NCI-H187 (cell line): ENCODE measurements at places on chromosomes 5 and 9.

GRCh38 chr9:90966480-90967144 is 165.0 kb downstream of the SYK start:
- DNase-seq, result no peak

DNA sequence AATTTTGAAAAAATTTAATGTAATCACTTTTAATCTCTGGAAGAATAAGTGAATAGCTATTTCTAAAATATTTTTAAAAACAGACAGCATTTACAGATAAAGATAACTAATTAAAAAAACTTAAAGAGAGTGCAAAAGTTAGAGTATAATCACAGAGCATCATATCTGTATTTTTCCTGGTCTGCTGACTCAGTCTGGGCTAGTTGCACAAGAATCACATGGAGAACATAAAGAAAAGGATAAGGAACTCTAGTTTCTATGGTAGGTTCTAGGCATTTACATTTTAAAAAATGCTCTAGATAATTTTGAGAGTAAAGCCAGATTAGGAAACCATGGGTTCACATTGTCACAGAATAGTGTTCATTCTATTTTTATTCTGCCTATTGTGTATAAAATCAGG is 347.4 kb downstream of the PSAT1 start:
- no peak for DNase-seq

- DNase-seq, result no peak
Measured at GRCh38 chr9:114183006-114183405, 27.7 kb downstream of the COL27A1 start.

- no peak for DNase-seq
Measured at GRCh38 chr5:32791536-32792243, 80.6 kb downstream of the NPR3 start.

GRCh38 chr9:91334053-91334452 is 27.7 kb downstream of the AUH start:
- no peak for DNase-seq

- DNase-seq, result no peak
Measured at GRCh38 chr9:93262537-93263310, 78.8 kb downstream of the WNK2 start.

- peak; percentile 42 for DNase-seq
Measured at GRCh38 chr9:137034709-137035506, 3.0 kb upstream of the FUT7 start.

GRCh38 chr5:13403351-13403750 is 541.1 kb downstream of the DNAH5 start:
- no peak for DNase-seq

- DNase-seq, result no peak
Measured at GRCh38 chr5:76180814-76181805, 97.9 kb downstream of the SV2C start.

GRCh38 chr9:107895501-107896001 is 406.0 kb upstream of the KLF4 start:
- no peak for DNase-seq

DNA sequence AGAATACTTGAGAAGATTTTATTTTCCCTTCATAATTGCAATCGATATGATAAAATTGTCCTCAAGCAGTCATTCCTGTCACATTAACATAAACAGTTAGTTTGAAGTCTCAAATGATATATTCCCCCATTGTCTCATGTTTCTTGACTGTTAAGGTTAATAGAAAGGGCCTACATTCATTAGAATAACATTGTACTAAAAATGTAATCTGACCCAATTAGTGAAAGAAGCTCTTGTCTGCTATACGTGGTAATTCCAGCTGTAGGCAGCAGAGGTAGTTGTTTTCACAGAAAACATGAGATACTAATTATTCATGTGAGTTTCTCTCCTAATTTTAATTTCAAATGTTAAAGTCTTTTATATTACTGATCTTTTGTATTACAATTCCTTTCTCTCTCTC is 25.9 kb upstream of the AP3B1 start:
- DNase-seq, result no peak

DNA sequence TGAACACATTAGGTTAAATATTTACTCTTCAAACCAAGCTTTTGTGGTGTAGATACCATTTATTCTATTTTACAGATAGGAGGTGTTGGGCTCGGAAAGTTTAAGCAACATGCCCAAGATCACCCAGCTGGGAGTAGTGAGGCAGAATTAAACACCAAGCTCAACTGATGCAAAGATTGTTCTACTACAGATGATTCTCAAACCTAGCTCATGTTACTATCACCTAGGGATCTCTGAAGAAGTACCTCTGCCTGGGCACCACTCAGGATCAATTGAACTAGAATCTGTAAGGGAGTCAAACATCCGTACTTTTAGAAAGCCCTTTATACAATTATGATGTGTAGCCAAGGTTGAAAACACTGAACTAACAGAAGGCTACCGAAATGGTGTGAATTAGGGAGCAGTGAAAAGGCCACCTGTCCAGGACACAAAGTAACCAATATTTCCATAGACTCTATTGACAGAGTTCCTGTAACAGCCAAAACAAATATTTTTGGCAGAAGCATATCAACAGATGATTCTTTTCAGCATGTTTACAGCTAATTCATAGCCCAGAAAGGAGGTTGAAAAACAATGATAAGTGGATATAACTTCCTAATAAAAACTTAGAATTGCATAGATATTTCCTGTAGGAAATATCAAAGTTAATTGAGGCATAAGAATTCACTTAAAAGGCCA is 158.5 kb upstream of the PTGER4 start:
- DNase-seq, result no peak

- no peak for DNase-seq
Measured at GRCh38 chr9:35476596-35476995, 13.3 kb upstream of the RUSC2 start.

GRCh38 chr9:6665628-6666027 is 20.1 kb upstream of the GLDC start:
- no peak for DNase-seq

DNA sequence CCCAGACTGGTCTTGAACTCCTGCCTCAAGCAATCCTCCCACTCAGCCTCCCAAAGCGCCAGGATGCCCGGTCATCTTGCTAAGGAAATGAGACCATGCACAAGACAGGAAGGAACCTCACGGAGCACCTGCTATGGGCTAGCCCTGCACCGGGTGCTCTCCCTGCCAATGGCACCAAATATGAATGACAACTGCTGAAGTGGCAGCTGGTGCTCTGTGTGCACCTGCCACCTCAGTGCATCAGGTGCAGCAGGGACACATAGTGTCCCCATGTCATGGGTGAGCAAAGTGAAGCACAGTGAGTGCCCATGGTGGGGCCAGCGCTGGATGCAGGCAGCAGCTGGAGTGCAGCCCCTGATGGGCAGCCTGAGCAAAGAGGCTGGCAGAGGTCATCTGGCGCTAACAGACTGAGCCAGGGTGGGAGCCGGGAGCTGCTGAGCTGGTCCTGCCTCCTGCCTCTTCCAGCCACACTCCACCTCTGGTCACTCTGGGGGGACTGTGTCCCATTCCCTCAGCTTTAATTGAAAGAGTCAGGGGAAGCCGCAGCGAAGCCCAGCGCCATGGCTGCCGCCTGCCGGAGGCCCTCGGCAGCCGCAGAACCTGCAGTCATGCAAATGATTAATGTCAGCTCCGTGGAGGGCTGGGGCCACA is 46.4 kb downstream of the BARX1 start:
- DNase-seq, result peak; percentile 25

DNA sequence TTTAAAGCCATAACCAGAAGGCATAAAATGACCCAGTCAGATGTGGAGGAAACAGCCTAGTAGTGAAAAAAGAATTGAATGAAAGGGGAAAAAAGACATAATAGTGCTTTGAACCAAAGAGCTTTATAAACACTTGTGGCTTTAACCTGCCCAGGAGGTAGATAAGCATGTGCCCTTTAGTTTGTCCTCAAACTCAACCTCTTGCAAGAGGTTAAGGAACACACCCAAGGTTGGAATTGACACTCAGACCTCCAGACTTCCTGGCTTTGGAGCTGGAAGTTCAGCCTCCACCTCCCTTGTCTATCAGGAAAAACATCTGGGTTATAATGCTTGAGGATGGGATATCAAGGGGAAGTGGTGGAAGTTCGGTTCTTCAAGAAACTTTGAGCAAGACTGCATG is 16.3 kb downstream of the NDUFA8 start:
- no peak for DNase-seq

- no peak for DNase-seq
Measured at GRCh38 chr9:79287708-79288290, 284.0 kb upstream of the TLE4 start.

- DNase-seq, result no peak
Measured at GRCh38 chr5:71522151-71522550, 65.0 kb upstream of the MCCC2 start.

GRCh38 chr5:93320920-93321445 is 260.0 kb downstream of the NR2F1-AS1 start:
- DNase-seq, result no peak

DNA sequence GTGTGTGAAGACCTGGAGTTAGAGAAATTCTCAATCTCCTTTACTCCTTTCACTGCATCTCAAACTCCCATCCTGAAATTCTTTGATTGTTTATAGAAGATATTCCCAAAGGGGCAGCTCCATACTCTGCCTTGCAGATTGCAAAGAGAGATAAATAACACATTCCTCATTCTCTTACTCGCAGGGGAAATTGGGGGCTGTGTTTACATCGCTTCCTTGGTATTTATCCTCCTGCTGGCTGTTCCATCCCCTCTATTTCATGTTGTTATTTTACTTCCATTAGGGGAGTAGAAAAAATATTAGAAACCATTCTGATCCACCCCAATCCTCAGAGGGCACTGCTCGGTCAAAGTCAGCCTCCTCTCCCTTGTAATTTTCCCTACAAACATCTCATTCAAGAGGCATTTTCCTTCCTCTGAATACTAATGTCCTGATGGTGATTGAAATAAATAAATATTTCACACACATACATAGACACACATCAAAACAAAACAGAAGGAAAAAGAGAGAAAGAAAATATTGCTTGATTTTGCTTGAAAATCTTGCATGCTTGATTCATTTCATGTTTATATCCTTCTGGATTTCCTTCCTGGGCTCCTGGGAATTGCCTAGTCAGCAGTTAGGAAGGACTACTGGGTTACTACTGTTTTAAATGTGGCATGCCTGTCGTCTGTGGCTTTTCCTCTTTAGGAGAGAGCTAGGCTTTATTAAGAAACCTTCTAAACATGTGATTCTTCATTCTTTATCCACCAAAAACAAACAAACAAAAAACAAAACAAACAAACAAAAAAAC is 420.1 kb upstream of the PAPPA start:
- DNase-seq, result no peak

GRCh38 chr9:73423891-73424290 is 272.2 kb downstream of the ANXA1 start:
- no peak for DNase-seq

DNA sequence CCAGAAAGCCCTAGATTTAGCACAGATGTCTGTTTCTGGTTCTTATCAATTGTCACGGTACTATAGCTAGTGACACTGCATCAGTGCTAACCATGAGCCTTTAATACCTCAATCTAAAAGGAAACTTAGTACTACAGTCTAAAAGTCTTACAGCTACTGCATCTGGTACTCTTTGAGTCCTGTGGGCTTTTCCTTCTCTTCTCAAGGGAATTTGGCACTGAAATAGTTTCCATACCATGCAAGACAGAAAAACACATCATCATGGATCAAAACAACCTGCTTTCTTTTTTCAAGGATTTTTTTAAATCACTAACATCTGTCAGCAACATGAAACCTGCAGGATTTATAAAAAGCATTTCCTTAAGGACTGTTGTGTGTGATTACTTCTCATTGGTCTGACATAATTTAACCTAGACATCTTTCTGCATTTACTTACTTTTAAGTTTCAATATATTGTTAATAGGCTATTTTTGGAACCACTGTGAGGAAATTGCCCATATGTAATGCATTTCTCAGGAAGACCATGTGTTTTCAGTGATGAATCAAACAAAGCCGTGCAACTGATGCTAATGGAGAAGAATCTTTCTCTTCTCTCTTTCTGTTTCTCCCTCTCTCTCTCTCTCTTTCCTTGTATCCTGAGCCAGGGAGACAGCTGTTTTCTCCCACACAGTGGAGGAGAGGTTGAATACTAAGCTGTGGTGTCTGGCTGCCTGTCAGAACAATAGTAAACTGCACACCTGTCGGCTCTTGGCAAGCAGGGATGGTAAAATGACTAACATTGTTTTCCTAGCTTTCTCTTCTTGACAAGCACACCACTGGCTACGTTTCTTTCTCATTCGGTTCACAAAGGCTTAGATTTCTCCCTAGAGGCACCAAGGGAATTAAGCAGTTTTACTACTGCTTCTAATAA is 273.4 kb downstream of the CSNK1G3 start:
- peak; percentile 45 for DNase-seq

GRCh38 chr5:104659497-104659896 is 1096.9 kb upstream of the NUDT12 start:
- no peak for DNase-seq

- no peak for DNase-seq
Measured at GRCh38 chr5:115487168-115487567, 57.4 kb downstream of the FEM1C start.
